Bronchial epithelial cell (primary cell): ENCODE measurements at places on chromosomes 11 and 22. TPM values are rescaled to one million over a fixed set of nuclear protein-coding genes. Genes with fewer than 3 reads are reported as not detected.

- DNase-seq = no peak
These were observed 803 bp upstream of the IFT27 start for GRCh38 chr22:36776722-36777121.

GRCh38 chr11:66936311-66936711, 21.9 kb downstream of the PC start:
- DNase-seq = peak; percentile 80

DNA sequence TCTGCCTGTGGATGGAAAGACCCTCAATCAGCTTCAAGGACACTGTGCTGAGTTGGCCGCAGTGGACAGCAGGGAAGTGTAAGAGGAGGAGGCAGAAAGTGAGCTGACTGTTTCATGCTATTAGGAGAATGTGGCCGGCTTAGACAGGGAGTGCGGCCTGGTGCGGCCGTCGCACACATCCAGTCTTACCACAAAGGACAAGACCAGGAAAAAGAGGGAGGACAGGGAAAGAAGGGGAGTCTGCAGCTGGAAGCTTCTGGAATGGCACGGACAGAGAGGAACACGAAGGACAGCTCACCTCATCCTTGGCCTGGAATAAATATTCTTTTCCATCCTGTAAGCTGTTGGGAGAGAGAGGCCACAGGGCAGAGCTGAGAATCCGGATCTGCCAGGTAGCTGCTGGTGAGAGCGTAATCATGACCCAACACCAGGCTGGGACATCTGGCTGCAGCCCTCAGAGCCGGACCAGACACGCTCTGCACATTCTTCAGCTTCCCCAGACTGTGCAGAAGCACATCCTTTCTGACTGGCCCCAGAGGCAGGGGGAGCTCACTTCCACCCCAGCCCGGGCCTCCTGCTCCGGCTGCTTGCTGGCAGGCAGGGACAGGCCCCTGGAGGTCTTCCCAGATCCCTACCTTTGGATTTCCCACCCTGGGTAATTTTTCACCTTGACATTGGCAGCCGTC, 8.6 kb upstream of the RBM4B start:
- DNase-seq = peak; percentile 93

APOBEC3C gene
- total RNA-seq = 4.1 and 4.2 TPM in 2 replicates
